ENCODE measurements at places on chromosomes 3 and 15.

GRCh38 chr15:47917881-47918280 is 200.6 kb downstream of the SEMA6D start:
- no peak for DNase-seq

DNA sequence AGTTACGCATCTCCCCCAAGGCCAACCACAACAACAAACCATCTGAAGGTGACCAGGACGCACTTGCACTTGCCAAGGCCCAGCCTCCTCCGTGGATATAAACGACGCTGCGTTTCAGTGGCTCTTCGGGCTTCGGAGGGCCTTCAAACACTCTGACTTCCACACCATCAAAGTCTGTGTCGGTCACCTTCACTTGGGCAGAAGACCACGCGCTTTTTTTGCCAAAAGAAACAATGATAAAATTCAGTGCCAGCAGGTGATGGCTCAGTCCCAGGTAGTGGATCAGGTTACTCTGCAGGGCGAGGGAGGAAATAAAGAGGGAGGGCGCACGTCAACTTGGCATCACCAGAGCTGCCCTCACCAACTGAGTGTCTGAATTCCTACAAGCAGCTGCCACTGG is 63.0 kb downstream of the NCEH1 start:
- no peak for DNase-seq

DNA sequence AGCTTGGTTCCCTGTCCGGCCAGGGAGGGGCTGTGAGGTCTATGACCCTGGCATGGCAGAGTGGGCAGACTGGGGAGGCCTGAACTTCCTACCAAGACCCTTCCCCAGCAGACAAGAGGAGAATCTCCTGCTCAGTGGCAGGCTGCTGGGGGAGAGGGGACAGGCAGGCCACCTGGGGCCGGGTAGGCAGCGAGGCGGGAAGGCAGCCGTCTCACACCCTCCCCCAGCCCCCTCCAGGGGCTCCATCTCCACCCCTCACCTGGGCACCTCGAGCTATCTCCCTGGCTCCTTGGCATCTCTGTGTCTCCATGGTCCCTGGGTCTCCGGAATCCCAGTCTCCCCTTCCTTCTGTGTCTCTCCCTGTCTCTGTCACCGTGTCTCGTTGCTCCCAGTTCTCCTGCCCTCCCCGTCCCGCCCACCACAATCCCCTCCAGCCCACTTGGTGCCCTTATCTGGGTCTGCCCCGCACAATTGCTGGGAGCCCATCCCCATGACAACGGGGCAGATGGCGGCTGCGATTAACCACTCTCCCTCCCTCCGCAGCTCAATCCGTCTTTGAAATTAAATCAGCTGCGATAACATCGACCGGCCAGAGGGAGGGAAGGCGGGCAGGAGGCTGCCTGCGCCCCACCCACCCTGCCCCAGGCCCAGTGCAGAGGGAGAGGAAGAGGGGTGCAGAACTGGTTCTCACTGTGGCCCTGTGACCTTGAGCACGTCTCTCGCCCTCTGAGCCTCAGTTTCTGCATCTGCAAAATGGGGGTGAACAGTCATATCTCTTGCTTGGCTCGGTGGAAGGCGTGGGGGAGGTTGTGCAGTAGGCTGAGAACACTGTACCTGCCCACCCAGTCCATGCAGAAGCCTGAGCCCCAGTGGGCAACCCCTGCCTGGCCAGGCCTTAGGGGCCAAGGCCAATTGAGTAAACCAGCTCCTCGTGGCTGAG is 9.6 kb downstream of the DNAJB8 start:
- no peak for DNase-seq

- DNase-seq, result no peak
Observed at GRCh38 chr15:56723787-56724186, 9.5 kb downstream of the ZNF280D start.

DNA sequence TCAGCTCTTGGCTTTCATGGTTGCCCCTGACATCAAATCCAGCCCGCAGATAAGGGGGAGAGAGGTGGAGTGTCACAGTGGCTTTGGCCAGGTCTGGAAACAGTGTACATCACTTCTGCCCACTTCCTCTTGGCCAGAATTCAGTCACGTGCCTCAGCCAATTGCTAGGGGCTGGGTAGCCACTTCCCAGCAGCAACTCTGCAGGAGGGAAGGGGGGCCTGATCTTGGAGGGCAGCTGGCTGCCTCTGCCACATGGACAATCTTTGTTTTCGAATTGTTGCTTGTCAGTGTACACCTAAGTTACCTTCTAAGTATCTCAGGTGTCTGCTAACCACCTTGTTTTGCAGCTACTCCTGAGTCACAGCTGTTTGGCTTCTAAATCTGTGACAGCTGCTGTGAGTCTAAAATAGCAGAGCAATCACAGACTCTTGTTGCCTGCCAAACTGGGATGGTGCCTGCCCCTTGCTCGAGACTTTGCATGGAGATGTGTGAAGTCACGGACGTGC is 41.0 kb upstream of the LIMD1 start:
- peak; percentile 26 for DNase-seq

- no peak for DNase-seq
Observed at GRCh38 chr3:13365390-13366379, 54.4 kb downstream of the NUP210 start.

GRCh38 chr15:63261311-63261710 is 16.1 kb upstream of the APH1B start:
- no peak for DNase-seq

DNA sequence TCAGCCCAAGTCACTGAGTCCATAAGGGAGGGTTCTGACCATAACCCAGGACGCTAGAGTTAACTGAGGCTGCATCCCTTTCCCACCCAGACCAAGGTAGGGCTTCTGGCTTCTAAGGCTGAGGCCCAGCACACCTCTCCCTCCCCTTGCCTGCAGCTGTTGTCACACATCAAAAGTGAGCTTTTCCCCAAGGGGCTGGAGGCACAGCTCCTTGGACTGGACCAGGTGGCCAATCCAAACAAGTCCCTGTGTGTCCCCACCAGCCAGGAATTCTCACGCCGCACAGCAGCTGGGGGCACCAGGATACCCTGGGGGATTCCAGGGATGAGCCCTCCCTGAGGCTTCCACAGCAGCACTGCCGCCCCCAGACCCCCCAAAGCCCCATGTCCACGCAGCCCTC is 22.3 kb upstream of the ISLR2 start:
- DNase-seq, result no peak

DNA sequence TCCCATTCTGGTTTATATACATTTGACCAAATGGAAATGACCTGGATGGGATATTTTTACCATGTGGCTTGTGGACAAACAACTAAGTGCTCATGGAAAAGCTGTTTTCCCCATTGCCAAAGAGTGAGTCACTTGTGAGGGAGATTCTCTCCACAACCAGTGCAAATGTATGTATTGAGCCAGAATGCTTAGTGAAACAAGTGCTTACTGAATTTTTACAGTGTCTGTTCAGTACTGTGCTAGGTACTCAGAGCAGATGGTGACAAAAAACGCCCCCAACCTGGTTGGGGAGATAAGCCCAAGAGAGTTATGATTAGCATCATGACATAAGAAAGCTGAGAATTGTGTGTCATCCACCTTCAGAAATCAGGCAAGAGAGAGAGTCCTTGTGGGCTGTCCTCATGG is 2.3 kb downstream of the CHP1 start:
- no peak for DNase-seq

DNA sequence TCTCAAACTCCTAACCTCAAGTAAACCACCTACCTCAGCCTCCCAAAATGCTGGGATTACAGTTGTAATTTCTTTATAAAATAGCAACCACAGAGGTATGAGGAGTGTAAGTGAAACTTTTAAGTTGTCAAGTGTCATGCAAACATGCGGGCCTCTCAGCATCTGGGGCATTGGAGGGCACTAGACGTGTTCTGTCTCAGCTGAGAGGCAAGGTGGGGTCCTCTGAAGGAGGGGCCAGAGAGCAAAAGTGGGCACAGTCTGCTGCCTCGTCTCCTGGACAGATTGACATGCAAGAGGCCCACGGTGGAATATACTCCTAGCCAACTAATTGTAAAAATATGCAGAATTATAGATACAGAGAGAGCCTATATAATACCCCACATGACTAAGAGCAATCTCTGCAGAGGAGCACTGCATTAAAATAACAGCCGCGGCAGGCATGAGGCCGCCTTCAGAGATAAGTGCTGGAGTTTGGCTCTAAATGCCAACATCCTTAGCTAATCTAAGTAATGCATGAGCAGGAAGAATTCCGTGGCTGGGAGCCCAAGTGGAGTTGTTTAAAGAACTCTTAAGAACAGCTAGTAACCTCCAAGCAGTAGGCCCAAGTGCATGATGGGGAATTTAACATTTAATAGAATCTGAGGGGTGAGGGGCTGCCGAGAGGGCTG is 87.8 kb upstream of the RNU6-1 start:
- DNase-seq, result peak; percentile 63

- DNase-seq, result no peak
Observed at GRCh38 chr3:184409331-184409926, 29.6 kb downstream of the CHRD start.

GRCh38 chr3:62809369-62809768 is 65.8 kb downstream of the CADPS start:
- no peak for DNase-seq

DNA sequence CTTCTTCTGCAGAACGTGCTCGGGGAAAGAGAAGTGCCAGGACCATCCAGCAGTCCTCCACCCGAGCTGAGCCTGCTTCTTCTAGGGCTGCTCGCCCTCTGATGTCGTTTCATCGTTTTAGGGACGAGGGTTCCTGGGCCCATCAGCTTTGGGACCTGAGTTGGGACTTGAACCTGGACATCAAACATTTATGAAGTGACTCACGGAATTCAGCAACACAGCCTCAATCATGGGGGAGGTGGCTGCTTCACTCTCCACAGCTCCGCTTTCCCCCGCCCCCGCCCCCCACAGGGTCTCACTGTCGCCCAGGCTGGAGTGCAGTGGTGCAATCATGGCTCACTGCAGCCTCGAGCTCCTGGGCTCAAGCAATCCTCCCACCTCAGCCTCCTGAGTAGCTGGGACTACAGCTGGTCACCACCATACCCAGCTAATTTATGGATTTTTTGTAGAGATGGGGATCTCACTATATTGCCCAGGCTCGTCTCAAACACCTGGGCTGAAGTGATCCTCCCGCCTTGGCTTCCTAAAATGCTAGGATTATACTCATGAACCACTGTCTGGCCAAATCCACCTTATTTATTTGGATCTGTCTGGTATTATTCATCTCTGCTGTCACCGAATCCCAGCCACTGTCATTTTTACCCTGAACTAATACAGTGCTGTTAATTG is 725 bp upstream of the SCAMP2 start:
- DNase-seq, result no peak

DNA sequence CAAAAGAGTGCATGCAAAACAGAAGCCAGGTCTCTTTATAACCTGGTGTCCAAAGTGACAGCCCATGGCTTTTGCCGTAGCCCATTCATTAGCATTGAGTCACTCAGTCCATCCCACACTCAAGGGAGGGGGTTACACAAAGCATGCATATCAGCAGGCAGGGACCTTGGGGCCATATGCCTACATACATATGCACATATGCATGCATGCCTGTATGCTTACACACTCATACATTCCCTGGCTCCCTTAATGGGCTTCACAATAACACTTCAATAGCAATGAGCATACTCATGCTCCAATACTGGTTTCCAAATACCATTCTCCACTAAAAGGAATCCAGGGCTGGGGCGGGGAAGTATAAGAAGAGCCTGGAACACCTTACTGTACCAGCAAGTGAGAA is 22.0 kb downstream of the TRPM1 start:
- DNase-seq, result no peak

DNA sequence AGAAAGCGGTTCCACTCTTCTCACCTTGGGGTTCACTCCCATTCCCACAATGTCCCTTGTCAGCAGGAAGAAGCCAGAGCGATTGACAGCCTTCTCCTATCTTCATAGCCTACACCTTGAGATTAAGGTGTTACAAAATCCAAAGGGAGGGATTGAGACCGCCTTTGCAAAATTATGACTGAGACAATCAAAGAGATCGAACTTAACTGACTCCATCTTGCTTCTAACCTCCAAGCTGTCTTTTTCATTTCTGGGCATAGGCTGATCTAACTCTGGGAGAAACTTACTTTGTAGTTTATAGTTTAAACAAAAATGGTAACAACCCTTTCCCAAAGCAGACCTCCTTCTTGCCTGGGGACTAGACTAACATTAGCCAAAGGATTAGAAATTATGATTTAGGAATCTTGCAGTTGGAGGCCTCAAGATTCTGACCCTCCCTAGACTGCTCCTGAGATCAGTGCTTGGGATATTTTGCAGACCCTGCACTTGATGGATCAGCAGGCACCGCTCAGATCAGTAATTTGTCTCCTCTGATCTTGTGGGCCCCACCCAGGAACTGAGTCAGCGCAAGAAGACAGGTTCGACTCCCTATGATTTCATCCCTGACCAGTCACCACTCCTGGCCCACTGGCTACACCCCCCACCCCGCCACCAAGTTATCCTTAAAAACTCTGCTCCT is 40.0 kb downstream of the PAQR5 start:
- DNase-seq, result no peak

- DNase-seq, result no peak
Observed at GRCh38 chr3:45705839-45706808, 16.9 kb downstream of the SACM1L start.

- DNase-seq, result no peak
Observed at GRCh38 chr3:71131375-71132314, 451.9 kb downstream of the FOXP1 start.

DNA sequence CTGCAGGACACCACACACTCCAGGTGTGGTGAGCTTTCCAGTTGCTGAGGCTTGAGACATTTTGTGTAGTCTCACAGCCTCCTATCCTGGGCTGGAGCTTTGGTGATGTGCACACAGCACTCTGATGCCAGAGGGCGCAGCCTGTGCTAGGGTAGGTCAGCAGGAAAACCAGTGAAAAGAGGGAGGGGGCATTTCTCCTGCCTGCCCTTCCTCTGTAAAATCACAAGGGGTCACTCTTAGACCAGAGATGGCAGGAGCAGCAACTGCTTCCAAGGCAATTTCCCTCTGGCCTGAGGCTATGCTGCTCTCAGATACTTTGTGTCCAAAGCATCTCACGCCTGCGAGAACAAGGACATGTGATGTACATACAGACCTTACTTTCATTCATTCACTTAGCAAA is 16.5 kb upstream of the MUSTN1 start:
- peak; percentile 7 for DNase-seq

GRCh38 chr3:127679534-127680145 is 6.9 kb downstream of the ABTB1 start:
- DNase-seq, result no peak

- DNase-seq, result no peak
Observed at GRCh38 chr3:162200836-162201235, 704.2 kb downstream of the OTOL1 start.

GRCh38 chr3:20458994-20459716 is 273.1 kb upstream of the SGO1 start:
- peak; percentile 95 for DNase-seq

GRCh38 chr15:85030301-85030929 is 48.8 kb downstream of the PDE8A start:
- no peak for DNase-seq

- no peak for DNase-seq
Observed at GRCh38 chr3:64915778-64916177, 228.0 kb upstream of the ADAMTS9 start.

GRCh38 chr3:127860211-127860696 is 37.9 kb upstream of the MGLL start:
- DNase-seq, result no peak

- DNase-seq, result no peak
Observed at GRCh38 chr3:133295199-133295901, 104.5 kb upstream of the BFSP2 start.

- no peak for DNase-seq
Observed at GRCh38 chr3:70853161-70853944, 540.9 kb upstream of the MDFIC2 start.

- no peak for DNase-seq
Observed at GRCh38 chr3:75985432-75985831, 200.1 kb upstream of the ZNF717 start.

- DNase-seq, result no peak
Observed at GRCh38 chr3:37519661-37520060, 342.0 kb upstream of the CTDSPL start.
